ENCODE measurements at places on chromosomes 5 and 9.

GRCh38 chr9:107375001-107375400, 91.9 kb downstream of the RAD23B start:
- DNase-seq = no peak

GRCh38 chr5:138354926-138355378, 2.5 kb downstream of the KDM3B start:
- DNase-seq = peak; percentile 90

- no peak for DNase-seq
These were observed 24.7 kb downstream of the ELL2 start for GRCh38 chr5:95936812-95937397.

DNA sequence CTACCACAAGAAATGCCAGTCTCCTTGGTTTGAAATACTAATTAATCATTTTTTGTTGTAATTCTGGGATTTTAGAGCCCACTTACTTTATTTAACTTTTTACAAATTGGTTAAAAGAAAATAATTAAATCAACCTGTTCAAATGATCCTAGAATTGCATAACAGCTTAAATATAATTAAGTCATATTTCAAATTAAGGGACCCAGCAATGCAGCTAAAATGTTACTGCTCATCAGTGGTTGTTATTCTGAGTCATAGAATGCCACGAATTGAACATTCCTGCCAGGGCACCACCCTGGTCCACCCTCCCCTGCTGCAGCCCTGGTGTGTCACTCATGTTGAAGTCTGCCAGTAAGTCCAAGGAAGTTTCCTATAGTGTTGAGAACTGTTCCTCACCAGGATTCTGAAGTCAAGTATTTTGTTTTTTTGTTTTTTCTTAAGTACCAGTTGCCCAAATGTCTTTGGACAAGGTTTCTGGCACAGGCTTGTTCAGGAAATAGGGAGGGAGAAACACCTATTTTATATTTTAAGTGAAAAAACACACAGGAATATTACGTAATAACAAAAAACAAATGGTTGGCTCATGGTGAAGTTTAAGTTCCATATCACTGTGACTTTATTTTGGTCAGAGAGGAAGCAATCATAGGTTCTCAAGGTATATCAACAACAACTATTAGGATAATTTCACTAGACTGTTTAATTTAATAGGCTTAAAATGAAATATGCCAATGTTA, 4.3 kb upstream of the ITGA1 start:
- DNase-seq = peak; percentile 40

DNA sequence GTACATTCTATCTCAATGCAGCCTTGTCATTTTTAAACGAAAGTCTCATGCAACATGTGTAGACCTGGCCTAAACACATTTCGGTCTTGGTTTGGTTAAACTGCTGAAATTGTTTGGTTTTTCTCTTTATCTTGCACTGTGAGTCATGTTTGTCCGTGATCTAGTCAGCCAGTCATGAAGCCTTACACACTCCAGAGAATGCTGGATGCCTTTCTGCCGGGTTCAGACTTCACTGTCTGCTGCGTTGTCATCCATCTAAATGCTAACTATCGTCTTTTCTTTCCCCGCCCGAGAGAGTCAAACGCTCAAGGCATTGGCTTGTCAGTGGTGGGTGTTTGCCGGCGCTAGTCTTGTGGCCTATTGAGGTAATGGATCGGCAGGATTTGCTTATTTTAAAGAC, 1194.6 kb upstream of the WWC1 start:
- DNase-seq = no peak

GRCh38 chr5:122297587-122298298, 14.3 kb upstream of the SNCAIP start:
- no peak for DNase-seq

DNA sequence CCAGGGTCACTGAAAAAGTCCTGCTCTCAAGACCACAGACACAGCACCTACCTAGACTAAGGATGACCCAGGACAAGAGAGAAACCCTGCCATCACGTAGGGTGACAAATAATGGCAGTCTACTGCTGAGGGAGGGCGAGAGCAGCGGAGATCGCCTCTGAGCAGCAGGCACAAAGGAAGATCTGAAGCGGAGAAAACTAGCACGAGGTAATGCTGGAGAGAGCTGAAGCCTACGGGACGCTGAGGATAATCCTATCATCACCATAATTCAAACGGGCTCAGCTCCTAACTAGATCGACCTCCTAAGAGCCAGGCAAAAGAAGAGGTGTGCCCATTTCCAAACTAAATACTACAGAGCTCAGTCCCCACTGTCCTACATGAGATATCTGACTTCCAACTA, 41.3 kb downstream of the FBXO10 start:
- no peak for DNase-seq

- peak; percentile 7 for DNase-seq
These were observed 298.4 kb upstream of the SEMA6A start for GRCh38 chr5:116872986-116873385.

DNA sequence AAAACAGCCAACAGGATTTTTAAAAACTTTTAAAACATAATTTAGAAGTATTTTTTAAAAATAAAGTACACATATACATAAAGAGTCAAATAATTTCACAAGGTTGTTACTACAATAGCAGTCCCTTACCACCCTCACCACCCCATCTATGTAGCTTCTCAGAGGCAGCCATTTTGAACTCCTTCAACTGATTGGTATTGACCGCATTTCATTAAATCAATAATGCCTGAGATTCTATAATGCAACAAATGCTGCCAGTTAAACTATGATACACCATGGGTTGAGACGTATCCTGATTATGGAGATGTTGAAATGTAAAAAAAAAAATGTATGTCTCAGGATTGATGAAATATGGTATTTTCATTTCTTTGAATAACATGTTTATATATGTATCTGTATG, 78.8 kb downstream of the PCSK1 start:
- no peak for DNase-seq

DNA sequence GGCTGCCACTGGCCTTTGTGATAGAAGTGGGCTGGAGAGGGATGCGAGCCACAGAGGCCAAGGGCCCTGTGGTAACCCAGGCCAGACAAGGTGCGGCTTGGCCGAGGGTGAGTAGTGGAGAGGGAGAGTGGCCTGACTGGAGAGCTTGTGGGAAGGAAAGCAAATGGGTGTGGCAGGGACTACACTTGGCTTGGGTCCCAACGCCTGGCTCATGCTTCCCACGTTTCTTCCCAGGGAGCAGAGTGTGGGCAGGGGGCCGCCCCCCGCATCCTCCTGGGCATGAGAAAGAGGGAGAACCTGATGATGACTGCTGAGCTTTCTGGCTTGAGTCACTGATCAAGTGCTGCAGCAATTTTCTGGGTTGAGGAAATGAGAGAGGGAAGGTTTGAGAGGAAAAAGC, 95.7 kb downstream of the ANKH start:
- DNase-seq = peak; percentile 46

- DNase-seq = no peak
These were observed 54.5 kb downstream of the CAST start for GRCh38 chr5:96716716-96717115.

GRCh38 chr9:69444021-69444420, 119.0 kb downstream of the ENTREP1 start:
- peak; percentile 87 for DNase-seq

DNA sequence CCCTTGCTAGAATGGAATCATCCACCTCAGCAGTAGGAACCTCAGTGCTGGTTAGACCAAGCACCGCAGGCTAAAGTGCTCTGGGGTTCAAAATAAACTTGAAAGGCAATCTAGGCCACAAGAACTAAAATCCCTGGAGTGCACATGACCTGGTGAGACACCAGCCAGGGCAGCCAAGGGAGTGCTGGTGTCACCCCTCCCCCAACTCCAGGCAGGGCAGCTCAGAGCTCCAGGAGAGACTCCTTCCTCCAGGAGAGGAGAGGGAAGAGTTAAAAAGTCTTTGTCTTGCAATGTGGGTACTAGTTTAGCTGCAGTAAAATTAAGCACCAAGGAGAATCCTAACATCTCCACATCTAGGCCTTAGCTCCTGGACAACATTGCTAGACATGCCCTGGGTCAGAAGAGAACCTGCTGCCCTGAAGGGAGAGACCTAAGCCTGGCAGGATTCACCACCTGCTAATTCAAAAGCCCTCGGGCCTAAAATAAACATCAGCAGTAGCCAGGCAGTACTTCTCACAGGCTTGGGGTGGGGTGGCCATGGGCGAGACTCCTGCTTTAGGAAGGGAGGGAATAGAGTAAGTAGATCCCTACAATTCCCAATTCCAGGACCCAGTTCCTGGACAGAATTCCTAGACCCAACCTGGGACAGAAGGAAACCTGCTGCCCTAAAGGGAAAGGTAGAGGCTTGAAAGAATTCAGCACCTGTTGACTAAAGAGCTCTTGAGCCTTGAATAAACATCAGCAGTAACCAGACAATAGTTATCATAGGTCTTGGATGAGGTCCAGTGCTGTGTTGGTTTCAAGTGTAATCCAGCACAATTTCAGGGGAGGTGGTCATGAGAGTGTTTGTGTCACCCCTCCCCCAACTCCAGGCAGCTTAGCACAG, 25.8 kb downstream of the UGT3A2 start:
- no peak for DNase-seq

GRCh38 chr9:122374885-122375420, 4.1 kb downstream of the PTGS1 start:
- DNase-seq = peak; percentile 88

DNA sequence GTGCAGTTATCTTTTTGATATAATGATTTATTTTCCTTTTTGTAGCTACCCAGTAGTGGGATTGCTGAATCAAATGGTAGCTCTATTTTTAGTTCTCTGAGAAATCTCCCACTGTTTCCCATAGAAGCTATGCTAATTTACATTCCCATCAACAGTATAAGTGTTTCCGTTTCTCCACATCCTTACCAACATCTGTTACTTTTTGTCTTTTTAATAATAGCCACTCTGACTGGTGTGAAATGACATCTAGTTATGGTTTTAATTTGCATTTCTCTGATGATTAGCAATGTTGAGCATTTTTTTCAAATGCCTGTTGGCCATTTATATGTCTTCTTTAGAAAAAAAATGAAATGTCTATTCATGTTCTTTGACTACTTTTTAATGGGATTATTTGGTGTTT, 94.7 kb downstream of the SERINC5 start:
- no peak for DNase-seq

- DNase-seq = no peak
These were observed 61.4 kb upstream of the SRP19 start for GRCh38 chr5:112799661-112800060.

GRCh38 chr5:66326276-66326675, 182.2 kb downstream of the SREK1 start:
- DNase-seq = peak; percentile 35

- DNase-seq = peak; percentile 86
These were observed 58.3 kb downstream of the PTTG1 start for GRCh38 chr5:160479926-160480325.

- no peak for DNase-seq
These were observed 541.2 kb upstream of the TRPC7 start for GRCh38 chr5:136906545-136906944.

GRCh38 chr9:137048655-137049543, 2.9 kb upstream of the NPDC1 start:
- DNase-seq = no peak

DNA sequence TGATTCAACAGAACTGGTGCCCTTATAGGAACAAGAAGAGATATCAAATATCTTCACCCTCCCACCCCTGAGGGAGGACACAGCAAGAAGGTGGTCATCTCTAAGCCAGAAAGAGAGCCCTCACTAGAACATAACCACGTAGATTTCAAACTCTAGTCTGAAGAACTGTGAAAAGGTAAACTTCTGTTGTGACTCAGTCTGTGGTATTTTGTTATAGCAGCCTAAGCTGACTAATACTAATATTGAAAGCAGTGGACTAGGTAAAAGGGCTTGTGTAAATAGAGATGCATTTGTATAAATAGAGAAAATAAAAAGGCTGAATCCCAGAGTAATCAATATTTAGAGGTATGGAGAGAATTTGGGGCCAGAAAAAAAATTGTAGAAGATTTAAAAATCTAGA, 157.6 kb upstream of the CCNH start:
- DNase-seq = no peak

DNA sequence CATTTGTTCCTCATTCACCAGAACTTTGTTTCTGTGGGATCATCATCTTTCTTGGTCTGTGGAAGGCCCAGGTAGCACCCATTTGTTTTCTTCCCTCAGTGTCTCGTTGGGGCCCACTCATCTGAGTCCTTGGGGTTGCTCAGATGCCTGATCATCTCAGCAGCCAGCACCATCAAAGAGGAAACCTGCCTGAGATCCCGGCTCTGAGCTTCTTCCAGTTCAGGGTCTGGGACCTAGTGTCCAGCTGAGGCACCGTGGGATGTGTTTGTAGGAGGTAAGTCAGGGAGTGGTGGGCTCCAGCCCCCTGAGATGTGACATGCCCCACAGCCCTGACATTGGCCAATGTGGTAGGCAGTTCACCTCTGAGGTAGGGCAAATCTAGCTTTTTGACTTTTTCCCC, 9.4 kb upstream of the CD180 start:
- DNase-seq = no peak

- no peak for DNase-seq
These were observed 80.5 kb downstream of the RFK start for GRCh38 chr9:76313771-76314170.

GRCh38 chr9:117180896-117181445, 233.9 kb downstream of the ASTN2 start:
- no peak for DNase-seq

- DNase-seq = peak; percentile 34
These were observed 1.7 kb upstream of the PTPN3 start for GRCh38 chr9:109499631-109500410.

DNA sequence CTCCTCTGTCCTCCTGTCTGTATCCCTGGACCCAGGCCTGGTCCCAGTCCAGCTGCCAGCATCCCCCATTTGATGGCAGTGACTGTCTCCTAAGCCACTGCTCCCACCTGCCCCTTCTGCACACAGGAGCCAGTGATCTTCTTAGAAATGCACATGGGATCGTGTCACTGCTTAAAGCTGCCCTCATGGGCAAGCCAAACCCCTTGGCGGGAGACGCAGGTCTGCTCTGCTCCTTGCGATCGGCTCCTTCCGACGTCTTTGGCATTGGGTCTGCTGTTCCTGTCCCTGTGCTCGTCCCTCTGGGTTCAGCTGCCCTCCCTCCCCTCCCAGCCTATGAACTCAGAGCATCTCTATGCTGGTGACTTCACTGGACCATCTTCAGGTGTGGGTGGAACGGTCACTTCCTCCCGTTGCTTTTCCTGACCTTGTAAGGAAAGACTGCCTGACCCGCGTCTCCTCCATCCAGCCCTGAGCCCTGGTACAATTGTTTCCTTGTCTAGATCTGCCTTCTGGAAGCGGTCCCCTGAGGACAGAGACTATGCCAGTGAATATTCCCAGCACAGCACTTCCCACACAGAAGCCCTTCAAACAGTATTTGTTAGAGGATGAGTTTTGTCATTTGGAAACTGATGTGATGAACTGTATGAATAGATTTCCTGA, 116.5 kb downstream of the ZNF354C start:
- no peak for DNase-seq

DNA sequence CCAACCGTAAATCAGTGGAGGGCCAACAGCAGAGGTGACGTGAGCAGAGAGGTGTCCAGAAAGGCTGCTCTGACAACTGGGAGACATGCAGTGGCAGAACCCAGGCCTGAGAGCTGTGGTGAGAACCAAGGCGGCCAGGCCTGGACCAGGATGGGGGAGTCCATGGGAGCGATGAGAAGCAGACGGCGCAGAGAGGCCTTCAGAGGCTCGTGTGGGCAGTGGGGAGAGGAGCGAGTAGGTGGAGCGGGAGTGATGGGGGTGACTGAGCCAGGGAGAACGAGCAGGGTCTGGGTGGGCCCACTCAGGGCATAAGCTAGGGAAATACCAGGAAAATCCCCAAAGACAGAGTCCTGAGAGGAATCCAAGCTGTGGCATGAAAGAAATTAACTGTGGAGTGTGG, 7.9 kb upstream of the IL3 start:
- no peak for DNase-seq

GRCh38 chr5:95922798-95923197, 38.9 kb downstream of the ELL2 start:
- DNase-seq = no peak
